Placental epithelial cell (primary cell): ENCODE measurements at places on chromosomes 6 and 20. TPM values are rescaled to one million over a fixed set of nuclear protein-coding genes. Genes with fewer than 3 reads are reported as not detected.

GRM1 gene
- total RNA-seq = under 0.01 TPM in 2 replicates

HSF2 gene
- 10.5 and 17.3 TPM in 2 replicates for total RNA-seq

BTNL2 gene
- not detected in 2 replicates for total RNA-seq

LTV1 gene
- total RNA-seq = 8.2 and 9.7 TPM in 2 replicates

MPIG6B gene
- total RNA-seq = 0.39 and 0.54 TPM in 2 replicates

XKR7 gene
- under 0.01 TPM in 1 of 2 replicates, not detected in the other for total RNA-seq

SIRPB1 gene
- total RNA-seq = 0.39 TPM in 1 of 2 replicates, not detected in the other

BFSP1 gene
- total RNA-seq = 2.6 and 7.5 TPM in 2 replicates

PRR18 gene
- total RNA-seq = not detected in 2 replicates

VWA7 gene
- total RNA-seq = 3.8 and 4.7 TPM in 2 replicates

SYCP2 gene
- total RNA-seq = 4.2 and 4.7 TPM in 2 replicates

CNR1 gene
- not detected in 2 replicates for total RNA-seq

SAMD3 gene
- under 0.01 TPM in 1 of 2 replicates, not detected in the other for total RNA-seq
